ENCODE measurements at places on chromosomes 2 and 18.

GRCh38 chr18:66495844-66496243 is 108.0 kb downstream of the CDH19 start:
- DNase-seq: peak; percentile 23

DNA sequence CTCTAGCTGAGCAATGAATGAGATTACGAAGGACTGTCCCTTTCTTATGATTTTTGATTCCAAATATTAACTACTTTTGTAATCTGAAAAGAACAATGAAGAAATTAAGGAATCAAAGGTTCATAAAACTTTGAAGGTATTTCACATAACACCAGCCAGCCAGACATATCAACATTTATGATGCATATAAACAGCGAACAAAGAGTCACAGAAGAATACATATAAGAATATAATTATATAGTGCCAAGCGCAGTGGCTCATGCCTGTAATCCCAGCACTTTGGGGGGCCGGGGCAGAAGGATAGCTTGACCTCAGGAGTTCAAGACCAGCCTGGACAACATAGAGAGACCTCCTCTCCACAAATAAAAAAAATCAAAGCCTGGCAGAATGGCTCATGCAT is 34.1 kb downstream of the PIAS2 start:
- DNase-seq: no peak

GRCh38 chr2:111029181-111029927 is 91.4 kb upstream of the BCL2L11 start:
- DNase-seq: peak; percentile 58

DNA sequence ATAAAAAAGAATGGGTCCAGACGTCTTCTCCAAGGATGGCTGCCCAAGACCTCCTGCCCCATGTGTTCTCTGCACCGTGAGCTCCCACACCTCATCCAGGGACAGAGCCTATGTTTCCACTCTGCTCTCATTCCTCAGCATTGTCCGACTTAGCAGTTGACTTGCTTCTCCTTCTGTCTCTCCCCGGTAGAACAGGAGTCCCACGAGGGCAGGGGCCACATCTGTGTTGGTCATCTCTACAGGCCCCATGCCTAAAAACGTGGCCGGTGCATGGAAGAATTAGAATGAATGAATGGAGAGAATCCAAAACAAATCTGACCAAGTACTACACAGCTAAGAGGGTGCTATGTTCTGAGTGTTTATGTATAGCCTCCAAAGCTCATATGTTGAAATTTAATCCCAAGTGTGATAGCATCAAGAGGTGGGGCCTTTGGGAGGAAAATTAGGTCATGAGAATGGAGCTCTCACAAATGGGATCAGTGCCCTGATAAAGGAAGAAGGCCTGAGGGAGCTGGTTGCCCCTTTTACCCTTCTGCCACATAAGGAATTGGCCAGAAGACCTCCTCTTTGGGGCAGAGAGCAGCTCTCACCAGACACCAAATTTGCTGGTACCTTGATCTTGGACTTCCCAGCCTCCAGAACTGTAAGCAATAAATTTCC is 55.9 kb downstream of the FAM178B start:
- no peak for DNase-seq

- no peak for DNase-seq
These were observed 48.9 kb upstream of the LRP1B start for GRCh38 chr2:142179686-142180085.

DNA sequence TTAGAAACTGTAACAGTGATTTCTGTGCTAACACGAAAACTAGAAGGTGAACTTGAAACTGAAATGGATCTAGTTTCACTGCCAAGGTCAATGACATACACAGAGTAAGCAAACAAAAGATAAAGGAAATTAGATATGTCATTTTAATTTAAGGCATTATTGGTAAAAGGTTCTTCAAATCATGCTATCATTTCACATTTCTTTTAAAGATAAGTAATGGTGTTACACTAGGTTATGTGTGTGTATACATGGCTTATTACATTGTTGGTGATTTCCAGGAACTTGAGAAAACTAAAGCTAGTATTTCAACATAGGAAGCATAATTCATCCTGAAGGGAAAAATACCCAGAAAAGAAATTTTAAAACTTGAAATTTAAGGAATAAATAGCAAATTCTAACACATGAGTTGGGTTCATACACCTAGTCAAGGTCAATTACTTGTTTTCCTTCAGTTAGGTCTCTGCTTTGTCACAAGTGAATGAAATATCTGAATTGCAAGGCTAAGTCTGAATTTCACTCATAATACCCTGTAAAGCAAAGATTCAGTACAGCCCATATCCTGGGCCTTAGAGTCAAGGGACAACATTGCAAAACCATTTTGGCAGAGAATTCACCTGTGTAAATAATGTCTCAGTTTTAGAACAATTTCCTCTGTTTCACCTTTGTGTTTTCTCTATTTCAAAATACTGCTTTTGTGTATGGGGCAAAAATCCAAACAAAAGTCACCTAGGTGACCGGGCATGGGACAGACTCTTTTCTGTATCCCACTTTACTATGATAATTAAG is 141.6 kb downstream of the SRBD1 start:
- peak; percentile 33 for DNase-seq

DNA sequence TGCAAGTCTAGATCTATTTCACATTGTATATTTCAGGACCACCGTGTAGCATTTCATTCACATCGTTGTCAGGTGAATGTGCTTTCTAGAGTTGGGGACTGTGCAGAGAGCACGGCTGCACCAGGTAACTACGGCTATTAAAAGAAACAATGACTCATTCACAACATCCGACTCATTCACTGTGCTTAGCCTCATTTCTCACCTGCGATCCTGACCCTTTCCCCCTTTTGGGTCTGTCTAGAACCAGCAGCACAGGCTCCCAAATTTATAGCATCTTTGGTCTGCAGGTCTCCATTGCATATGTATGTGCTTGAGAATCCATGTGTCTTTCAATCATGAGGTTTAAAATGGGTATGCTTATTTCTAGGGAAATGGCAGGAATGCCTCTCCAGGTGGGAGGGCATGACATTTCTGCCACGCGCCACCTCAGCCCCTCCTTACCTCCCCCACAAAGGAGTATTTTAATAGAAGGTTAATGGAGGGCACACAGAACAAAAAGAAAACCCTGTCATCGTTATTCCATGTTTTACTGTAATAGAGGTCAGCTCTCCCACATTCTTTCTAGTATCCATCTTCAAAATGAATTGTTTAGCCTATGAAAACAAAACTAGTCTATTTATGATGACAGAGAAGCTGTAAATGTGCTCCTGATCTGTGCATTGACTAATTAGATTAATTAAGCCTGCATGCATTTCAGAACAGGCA is 246.7 kb upstream of the EPHA4 start:
- no peak for DNase-seq

- DNase-seq: no peak
These were observed 552.8 kb upstream of the PKDCC start for GRCh38 chr2:41495050-41495449.

- no peak for DNase-seq
These were observed 1736.9 kb upstream of the CELF4 start for GRCh38 chr18:39302481-39302880.

DNA sequence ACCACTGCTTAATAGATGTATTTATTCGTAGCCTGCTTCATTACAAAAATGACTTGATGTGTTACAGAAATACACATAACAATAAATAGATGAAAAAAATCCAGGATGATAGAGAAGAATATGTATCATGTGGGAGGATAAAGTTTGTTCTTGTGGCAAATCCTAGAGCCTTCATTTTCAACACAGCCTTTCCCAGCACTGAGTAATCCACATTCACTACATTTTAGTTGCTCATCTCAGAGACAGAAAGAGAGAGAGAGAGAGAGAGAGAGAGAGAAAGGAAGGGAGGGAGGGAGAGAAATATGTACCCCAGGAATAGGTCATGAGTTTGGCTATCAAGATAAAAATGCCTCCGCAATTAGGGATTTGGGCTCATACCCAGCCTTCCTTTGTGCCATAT is 144.3 kb downstream of the RBMS1 start:
- no peak for DNase-seq

DNA sequence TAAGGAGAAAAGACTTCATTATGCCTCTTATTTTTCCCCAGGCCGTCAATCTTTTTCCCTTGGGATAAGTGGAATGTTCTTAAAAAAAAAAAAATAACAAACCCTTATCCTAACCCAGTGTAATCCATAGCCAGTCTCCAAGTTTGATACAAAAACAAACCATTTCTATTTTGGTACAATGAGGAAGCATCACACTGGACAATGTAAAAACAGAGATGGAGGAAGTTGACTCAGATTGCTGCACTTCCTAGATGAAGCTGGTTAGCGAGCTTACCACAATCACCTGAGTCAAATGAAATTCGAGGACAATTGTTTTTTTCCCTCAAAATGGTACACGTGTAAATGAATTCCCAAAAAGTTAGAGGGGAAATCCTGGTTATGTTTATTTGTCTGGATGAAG is 259.7 kb downstream of the TCF4 start:
- DNase-seq: no peak
